ENCODE measurements at places on chromosomes 6 and 20. TPM values are rescaled to one million over a fixed set of nuclear protein-coding genes. Genes with fewer than 3 reads are reported as not detected.

Gene RBM24
- total RNA-seq = 13.6 TPM

Gene BPIFB1
- 0.26 TPM for total RNA-seq

Gene RAB44
- total RNA-seq = not detected

Gene BTNL2
- not detected for total RNA-seq

Gene TMC2
- not detected for total RNA-seq
